Mammary epithelial cell (primary cell): ENCODE measurements at places on chromosomes 16 and 17. TPM values are rescaled to one million over a fixed set of nuclear protein-coding genes. Genes with fewer than 3 reads are reported as not detected.

Gene FUS
- polyA plus RNA-seq = 220 TPM

Gene CASKIN1
- polyA plus RNA-seq = 0.09 TPM

Gene ASPA
- polyA plus RNA-seq = 0.09 TPM

Gene POLR2A
- polyA plus RNA-seq = 8.6 TPM

Gene MAP3K14
- polyA plus RNA-seq = 9.3 TPM

Gene CRYBA1
- polyA plus RNA-seq = not detected

Gene TPSAB1
- not detected for polyA plus RNA-seq

Gene STAC2
- not detected for polyA plus RNA-seq

Gene OR1A1
- not detected for polyA plus RNA-seq

Gene TBC1D28
- polyA plus RNA-seq = not detected

Gene SEPTIN12
- polyA plus RNA-seq = not detected

Gene GRB7
- polyA plus RNA-seq = 9.9 TPM

Gene DHX58
- 4.8 TPM for polyA plus RNA-seq

Gene ALOX15B
- 83.5 TPM for polyA plus RNA-seq

Gene CACNG5
- not detected for polyA plus RNA-seq

Gene SMIM22
- 3.4 TPM for polyA plus RNA-seq

Gene ZFP90
- 13.5 TPM for polyA plus RNA-seq

Gene ARL5C
- not detected for polyA plus RNA-seq

Gene GRIN2A
- polyA plus RNA-seq = 0.05 TPM
